ENCODE measurements at places on chromosomes 5 and 9. TPM values are rescaled to one million over a fixed set of nuclear protein-coding genes. Genes with fewer than 3 reads are reported as not detected.

PCDHGB6 gene
- 8.8 TPM for total RNA-seq

APBA1 gene
- total RNA-seq: not detected

SPATA31C1 gene
- total RNA-seq: not detected

DNA sequence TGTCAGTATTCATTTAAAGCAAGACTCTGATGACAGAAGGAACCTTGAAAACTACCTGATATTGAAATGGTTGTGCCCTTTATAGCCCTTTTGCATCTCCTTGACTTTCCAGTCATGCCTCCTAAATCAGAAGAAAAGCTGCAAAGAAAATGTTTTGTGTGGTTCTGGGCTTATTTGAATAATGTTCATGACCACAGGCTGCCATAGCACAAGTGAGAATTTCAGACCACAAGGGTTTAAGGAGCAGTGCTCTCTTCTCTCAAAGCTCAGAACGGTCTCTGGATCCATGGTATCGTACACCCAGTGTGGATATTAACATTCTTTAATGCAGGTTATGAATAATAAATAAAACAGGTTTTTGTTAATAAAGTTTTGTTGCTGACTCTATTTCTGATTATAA lies 54.2 kb downstream of the GPR107 start:
- DNase-seq: no peak

GRCh38 chr9:132231019-132231701 lies 69.3 kb downstream of the NTNG2 start:
- no peak for DNase-seq

- no peak for DNase-seq
These were observed 136.6 kb downstream of the SEMA6A start for GRCh38 chr5:116437922-116438578.

DNA sequence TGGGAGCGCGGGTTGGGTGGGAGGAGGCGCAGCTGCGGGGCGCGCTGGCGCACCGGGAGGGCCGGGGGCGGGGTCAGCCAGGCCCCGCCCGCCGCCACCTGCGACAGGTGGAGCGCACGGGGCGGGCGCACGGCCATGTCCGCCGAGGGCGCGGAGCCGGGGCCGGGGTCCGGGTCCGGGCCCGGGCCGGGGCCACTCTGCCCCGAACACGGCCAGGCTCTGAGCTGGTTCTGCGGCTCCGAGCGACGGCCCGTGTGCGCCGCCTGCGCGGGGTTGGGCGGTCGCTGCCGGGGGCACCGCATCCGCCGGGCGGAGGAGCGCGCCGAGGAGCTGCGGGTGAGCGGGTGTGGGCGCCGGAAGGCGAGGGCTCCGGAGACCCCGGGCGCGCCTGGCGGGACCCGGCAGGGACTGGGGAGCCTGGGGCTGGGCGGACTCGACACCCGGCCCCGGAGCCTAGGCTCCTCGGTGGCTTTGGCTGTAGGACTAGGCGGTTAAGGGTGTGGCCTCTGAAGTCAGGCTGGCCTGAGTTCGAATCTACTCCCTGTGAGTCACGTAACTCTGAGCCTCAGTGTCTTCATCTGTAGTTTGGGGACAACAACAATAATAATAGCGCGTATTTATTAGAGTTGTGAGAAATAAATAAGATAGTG lies at the start of gene BSPRY:
Gene BSPRY, plus strand, starts transcription at position 97 of the 650 bp plus-strand sequence. Its CDS starts 39 bp downstream, at position 136.
- no peak for DNase-seq

- no peak for DNase-seq
These were observed 145.7 kb downstream of the TLE1 start for GRCh38 chr9:81543695-81544094.

DNA sequence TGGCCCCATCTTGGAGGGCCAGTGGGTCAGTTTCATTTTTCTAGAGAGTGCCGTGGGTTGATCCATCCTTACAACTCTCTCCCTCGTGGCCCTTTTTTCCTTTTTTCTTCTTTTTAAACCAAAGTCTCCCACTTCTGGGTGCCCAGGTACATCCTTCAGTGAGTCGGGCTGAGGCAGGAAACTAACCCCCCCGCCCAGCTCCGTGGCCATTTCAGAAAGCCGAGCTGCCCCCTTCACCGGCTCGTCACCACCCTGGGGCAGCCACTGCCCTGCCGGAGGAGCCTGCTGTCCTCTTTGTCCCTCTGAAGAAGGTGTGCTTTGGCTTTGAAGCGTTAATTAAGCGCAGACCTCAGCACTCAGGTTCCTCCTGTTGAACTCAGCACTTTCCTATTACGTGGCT lies 5.2 kb downstream of the CFAP77 start:
- no peak for DNase-seq

Measured in Karpas-422 (cell line).